H1 (cell line): ENCODE measurements at places on chromosomes 3 and 15.
A peak's percentile ranks its signal among the peaks of the same experiment; 100 is the strongest.

DNA sequence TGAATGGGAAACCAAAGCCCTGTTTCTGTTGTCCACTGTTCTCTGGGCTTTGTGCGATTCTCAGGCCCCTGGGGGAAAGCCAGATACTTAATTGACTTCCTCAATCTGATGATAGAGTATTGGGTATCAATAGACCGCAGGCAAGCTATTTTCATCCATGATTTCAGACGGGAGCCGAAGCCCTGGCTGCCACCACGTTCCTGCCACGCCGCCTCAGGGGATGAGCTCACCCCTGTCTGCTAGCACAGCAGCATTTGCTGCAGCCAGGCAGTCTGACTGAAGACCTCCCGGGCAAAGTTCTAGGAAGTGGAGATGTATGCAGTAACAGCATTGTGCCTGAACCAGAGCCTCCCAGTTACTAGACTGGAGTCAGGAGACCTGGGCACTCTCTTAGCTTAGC lies 69.8 kb downstream of the ISG20 start:
- no peak for DNase-seq

- peak; percentile 11 for DNase-seq
These were observed 7.2 kb upstream of the IQCF6 start for GRCh38 chr3:51786267-51786666.

DNA sequence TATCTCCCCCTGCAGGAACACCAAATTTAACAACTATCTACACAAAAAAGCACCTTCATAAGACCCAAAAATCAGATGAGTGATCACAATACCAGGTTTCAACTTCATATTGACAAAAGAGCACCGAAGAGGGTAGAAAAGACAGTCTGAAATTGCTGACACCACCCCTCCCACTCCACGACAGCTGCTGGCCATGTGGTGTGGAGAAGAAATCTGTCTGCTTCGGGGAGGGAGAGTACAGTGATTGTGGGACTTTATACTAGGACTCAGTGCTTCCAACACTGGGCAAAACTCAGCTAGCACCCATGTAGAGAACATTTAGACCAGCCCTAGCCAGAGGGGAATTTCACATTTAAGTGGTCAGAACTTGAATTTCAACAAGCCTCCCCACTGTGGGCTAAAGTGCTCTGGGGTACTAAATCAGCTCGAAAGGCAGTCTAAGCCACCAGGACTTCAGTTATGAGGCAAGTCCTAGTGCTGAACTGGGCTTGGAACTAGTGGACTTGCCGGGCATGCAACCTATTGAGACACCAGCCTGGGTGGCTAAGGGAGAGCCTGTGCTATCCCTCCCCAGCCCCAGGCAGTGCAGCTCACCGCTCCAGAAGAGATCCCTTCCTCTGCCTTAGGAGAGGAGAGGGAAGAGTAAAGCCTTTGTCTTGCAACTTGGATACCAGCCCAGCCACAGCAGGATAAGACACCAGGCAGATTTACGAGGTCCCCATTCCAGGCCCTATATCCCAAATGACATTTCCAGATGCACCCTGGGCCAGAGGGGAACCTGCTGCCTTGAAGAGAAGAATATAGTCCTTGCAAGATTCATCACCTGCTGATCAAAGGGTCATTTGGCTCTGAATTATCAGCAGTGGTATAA lies 44.6 kb upstream of the POU1F1 start:
- DNase-seq = no peak

DNA sequence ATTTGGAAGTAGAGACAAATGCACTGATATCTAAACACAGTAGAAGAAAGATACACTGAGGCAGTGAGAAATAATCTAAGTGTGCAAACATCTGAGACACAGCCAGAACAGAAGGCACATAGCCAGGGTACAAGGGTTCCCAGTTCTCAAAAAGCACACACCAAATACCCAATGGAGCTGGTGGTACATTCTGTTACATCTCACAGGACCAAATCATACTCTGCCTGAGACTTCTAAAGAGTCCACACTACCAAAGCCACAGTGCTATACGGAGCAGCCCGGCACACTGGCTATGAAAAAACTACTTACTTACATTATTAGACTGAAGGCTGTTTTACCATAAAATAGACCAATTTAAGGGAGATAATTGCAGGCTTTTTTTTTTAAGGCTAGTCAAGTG lies 19.3 kb downstream of the CLPX start:
- no peak for DNase-seq

DNA sequence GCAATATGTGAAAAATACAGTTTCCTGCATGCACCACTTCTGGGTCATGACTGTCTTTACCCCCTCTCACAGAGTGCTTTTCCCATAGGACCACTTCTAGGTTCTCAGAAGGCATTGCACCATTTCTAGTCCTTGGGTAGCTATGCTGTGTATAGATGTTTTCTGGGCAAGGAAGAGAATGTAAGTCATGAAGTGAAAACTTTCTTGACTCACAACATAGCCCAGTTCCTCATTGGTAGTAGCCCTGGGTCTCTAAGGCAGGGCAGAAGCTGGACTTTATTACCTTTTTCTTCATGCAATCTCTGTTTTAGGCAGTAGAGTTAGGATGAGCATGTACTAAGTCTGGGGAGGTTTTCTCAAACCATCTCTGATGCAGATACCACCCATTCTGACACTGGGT lies 203.1 kb downstream of the EPHB1 start:
- no peak for DNase-seq

DNA sequence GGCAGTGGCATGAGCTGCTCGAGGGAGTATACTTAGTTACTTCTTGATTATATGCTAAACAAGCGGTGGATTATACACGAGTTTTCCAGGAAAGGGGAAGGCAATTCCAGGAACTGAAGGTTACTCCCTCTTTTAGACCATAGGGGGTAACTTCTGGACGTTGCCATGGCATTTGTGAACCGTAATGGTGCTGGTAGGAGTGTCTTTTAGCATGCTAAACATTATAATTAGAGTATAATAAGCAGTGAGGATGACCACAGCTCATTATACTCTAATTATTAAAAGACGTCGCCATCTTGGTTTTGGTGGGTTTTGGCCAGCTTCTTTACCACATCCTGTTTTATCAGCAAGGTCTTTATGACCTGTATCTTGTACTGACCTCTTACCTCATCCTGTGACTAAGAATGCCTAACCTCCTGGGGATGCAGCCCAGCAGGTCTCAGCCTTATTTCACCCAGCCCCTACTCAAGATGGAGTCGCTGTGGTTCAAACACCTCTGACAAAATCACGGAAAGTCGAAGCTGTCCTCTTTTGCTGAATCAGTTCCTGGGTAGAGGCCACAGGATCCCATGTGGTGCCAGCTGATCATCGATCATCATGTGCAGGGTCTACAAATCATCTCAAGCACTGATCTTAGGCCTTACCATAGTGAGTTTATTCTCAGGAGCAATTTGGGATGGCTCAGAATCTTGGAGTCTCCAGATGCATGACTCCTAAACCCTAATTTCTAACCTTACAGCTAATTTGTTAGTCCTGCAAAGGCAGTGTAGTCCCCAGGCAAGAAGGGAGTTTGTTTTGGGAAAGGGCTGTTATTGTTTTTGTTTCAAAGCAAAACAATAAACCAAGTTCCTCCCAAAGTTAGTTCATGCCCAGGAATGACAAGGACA lies 149.1 kb downstream of the TJP1 start:
- peak; percentile 13 for DNase-seq

DNA sequence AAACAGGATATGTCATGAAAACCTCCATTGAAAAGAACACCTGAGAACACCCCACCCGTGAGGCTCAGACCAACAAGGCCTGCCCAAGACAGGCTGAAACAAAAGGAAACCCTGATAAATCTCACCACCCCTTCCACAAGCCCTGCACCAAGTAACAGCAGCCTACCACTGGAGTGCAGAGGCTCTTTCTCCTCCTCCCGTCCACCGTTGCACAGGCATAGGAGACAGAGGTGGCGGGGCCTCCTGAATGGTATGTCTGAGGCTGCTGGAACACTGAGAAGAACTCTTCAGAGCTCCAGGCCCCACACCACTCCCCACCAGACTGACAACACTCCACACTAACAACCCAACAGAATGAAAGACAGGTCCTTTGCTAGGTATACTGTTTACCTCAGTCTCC lies 21.4 kb downstream of the CHDH start:
- no peak for DNase-seq

- DNase-seq = no peak
These were observed 269.9 kb downstream of the AGBL1 start for GRCh38 chr15:86349565-86349964.

DNA sequence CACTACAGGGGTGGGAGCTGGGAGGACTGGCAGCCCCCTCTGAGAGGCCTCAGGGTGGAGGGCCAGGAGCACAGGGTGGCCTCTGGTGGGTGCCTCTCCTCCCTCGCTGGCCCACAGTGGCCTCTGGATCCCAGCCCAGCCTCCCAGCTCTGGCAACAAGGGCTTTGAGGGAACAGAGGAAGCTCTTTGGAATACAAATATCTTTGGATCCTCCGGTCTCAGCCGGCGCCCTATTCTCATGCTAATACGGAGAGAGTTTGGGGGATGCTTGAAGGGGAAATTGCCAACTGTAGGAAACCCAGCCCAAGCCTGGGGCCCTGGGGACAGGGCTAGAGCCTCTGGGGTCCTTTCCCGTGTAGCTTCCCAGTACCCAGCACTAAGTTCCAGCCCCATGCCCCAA lies 33.4 kb upstream of the INSYN1 start:
- DNase-seq = peak; percentile 56

- DNase-seq = no peak
These were observed 69.2 kb upstream of the DCP1A start for GRCh38 chr3:53416530-53416929.

DNA sequence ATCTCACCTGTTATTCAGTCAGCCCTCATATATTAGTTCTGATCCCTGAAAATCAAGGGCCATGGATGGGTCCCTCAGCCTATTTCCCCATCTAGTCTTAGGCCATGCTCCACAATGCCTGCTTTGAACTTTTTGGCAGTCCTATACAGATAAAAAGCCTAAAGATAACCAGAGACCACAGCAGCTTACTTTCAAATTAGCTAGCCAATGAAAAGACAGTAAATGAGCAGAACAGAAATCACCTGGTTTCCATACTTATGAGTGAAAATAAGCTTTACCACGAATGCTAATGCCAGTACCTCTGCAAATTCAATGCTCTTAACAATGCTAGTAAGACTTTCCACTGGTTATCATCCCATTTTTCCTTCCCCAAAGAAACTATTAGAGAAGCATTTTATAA lies 141.6 kb upstream of the SPRED1 start:
- no peak for DNase-seq

DNA sequence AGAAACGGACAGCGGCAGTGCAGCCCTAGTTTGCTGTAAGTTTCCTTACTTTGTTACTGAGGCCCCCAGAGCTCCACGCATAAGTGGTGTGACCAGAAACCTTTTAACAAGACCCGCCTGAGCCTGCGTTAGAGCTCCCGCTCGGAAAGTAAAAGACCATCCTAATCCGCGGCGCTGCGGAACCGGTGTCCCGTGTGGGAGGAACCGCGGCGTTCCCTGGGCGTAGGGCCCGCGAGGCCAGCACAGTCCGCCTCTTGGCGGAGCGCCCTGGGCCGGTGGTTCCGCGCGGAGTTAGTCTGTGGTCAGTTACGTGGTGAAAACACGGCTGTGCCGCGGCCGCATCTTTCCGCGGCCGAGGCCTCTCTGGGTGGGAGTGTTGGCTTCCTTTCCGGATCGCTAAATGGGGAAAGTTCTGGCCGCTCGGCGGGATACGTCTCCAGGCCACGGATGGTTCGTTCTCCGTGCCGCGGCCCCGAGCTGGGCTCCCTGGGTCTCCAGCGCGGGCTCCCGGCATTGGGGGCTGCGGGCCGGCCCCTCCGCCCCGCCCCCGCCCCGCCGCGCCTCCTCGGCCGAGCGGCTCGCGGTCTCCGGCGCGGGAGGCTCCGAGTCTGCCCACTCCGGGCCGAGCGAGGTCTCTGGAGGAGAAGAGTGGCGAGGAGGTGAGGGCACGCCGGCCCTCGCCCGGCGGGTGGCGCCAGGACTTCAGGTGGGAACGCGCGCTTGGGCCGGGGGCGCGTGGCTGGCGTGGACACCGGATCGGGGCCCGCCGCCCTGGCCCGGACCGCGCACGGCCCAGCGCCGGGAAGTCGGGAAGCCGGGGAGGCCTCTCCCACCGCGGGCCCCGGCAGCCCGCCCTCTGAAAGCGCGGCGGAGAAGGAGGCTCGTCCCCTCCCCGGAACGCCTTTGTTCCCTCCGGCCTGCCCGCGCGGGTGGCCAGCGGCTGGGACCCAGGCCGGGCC lies 754 bp downstream of the B3GNT5 start:
- peak; percentile 78 for DNase-seq

DNA sequence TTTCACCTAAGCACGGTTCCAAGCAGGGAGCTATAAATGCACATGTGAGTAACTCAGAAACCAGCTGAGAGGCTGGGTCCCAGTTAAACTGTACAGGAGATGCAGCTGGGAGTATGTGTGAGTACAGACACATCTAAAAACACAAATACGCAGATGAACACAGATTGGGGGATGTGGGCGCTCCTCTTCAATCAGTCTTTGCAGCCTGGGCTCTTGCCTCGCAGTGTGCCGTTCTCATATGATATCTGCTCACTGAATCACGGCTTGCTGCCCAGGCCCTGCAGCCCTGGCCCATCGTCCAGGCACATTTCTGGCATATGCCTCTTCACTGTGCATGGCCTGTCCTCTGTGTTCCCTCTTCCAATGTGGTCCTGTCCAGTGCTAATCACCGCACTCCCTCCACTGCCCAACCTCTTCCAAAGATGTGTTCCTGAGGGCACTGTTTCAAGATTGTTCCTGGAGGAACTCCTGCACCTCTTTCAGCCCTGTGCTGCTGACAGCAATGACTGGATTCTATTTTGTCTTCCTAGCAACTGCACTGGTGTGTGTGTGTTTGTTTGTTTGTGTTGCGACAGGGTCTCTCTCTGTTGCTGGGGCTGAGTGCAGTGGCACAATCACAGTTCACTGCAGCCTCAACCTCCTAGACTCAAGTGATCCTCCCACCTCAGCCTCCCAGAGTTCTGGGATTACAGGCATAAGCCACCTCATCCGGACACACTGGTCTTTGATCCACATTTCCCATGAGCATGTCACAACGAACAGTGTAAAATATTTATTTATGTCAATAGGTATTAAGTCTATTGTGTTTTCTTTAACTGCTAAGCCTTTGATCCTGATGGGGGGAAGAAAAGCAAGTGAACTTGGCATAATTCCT lies 17.0 kb downstream of the CA12 start:
- no peak for DNase-seq

GRCh38 chr3:71585131-71585530 lies 1.6 kb upstream of the FOXP1 start:
- DNase-seq = no peak

DNA sequence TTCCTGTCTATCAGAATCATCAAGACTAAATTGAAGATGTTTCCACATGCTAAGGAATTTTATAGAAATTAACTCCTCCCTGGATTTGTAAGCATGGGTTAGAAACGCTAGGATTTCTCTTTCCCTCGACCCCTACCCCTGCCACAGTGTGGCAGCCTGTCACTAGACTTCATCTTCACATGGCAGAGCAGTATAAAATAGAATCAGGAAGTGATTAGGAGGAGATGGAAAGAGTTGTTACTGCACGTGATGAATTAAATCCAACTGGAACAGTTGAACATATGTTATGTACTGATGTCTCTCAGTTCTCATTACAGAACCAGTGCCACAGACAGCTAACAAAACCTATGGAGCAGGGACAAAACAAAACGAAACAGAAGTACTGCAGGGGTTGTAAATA lies 130.0 kb upstream of the BNIP2 start:
- no peak for DNase-seq
